ENCODE measurements at places on chromosomes 7 and 10.

DNA sequence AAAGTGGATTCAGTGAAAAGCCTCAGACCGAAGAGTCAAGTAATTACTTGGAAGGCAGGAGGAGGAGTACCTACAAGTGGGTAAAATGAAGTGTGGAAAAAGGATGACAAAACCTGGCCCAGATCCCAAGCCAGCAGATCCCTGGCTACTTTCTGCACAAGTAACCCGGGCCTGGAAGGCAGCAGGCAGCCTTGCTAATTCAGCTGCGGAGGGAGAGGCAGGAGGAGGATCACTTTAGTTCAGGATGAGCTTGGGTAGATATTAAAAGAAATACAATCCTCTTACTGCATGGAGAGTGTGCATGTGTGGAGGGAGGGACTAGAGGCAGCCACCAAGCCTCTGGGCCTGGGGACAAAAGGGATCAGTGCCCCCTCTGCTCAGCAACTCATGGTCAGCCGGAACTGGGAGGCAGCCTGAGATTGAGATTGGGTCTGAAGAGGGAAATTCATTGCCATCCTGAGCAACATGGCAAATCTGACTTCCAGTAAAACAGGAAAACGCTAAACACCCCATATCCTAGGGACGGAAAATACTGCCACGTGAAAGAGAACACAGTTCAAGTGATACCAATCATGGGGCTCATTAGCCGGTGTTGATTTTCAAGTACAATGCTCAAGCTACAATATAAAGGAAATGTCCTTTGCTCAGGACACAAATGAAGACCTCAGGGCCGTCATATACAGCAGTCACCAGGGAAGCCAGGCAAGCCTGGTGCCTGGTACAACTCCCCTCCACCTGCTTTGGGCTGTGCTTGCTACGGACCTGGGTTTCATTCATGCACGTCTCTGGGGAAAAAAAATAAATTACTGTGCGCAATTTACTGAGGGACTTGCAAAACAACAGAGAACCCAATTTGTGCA lies 1.3 kb downstream of the AMPH start:
- DNase-seq, result no peak

GRCh38 chr10:132129431-132129830 lies 57.3 kb upstream of the DPYSL4 start:
- DNase-seq, result no peak

GRCh38 chr10:91127341-91128082 lies 93.0 kb upstream of the PCGF5 start:
- no peak for DNase-seq

DNA sequence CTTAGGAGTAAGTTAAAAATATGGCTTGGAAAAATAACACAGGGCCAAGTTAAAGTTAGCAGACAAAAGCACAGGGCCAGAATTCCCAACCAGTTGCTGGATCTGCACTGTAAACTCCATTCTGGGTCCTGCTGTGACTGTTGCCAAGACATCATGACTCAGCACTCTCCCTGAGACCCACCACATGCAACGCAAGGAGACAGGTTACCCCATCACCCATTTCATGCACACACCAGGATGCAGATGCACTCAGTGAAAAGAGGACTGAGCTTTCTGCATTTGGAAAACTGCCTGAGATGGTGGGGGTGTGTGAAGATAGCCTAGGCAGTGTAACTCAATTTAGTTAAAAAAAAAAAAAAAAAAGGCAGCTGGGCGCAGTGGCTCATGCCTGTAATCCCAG lies 97.6 kb upstream of the ZNF438 start:
- no peak for DNase-seq

DNA sequence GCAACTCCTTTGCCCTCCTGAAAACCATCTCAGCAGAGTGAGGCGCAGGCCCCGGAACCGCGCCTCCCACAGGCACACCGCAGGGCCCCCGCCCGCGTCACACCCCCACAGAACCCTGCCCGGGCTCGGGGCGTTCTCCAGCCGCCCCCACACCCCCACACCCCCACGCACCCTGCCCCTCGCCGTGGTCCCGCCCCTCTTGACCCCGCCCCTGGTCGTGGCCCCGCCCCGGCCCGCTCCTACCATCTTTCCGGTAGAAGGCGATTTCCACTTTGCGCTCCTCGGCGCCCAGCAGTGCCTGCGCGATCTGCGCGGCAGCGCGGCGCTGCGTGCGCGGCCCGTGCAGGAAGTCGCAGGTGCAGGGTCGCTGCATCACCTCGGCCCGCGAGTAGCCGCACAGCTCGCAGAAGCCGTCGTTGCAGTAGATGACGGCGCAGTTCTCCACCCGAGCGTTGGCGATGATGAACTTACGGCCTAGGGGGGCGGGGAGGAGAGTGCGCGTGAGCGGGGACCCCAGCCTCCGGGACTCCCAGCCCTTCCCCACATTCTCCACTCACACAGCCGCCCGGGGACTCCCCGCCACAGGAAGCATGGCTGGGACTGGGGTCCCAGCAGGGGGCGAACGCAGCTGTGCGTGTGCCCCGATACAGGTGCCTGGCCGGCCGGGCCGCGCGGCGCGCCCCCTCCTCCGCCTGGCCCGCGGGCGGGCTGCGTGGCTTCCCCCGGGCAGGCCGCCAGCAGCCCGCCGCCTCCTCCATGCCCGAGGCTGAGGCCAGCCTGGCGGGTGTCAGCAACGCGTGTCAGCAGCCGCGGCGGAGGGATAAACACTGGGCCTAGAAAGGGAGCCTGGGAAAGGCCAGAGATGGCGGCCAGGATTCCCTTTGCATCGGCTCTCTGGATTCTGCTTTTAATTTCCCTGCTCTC lies 3.4 kb downstream of the KCNH2 start:
- no peak for DNase-seq

Measured in NCI-H187 treated with DMSO at 0.1 percent for 48 hours (cell line).